ENCODE measurements at places on chromosomes 5 and 9.

DNA sequence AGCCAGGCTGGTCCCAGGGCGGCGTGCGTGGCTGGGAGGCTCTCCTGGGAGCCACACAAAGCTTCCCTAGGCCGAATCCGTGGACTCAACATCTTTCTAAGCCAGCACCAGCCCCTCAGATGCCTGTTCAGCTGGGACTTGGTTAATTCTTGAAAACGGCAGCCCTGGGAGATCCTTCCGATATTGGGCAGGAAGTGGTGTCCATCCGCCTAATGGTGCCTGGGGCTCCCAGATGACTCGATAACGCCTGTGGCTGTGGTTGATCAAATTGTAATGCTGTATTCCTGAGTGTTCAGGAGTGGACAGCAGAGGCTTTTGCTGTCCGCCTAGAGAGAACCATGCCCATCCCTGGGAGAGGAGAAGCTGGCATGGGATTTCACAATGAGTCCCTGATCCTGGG is 14.1 kb downstream of the KCNT1 start:
- DNase-seq: no peak

GRCh38 chr9:133760713-133761290 is 22.6 kb upstream of the SARDH start:
- DNase-seq: no peak

DNA sequence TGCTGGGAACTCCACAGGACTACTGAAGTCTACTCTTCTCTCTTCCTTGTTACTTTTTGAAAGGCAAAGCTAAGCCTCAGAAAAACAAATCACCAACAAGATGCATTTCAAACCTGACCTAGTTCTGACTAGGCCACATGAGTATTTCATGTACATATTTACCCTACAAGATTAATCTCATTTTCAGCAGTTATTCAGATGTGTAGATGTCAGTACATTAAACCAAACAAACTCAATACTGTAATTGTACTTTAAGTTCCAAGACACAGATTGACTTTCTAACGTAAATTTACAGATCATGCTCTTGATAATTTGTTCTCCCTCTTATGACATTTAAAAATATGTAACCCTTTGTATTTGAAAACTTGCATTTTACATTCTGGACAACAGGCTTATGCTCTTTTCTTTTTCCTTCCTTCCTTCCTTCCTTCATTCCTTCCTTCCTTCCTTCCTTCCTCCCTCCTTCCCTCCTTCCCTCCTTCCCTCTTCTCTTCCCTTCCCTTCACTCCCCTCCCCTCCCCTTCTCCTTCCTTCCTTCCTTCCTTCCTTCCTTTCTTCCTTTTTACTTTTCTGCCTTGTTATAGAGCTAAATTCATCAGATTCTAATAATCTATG is 1653.4 kb downstream of the EFNA5 start:
- no peak for DNase-seq

- DNase-seq: no peak
These were observed 988.3 kb downstream of the DTWD2 start for GRCh38 chr5:117999939-118000549.

- DNase-seq: no peak
These were observed 32.3 kb upstream of the TENT4A start for GRCh38 chr5:6680922-6681321.

DNA sequence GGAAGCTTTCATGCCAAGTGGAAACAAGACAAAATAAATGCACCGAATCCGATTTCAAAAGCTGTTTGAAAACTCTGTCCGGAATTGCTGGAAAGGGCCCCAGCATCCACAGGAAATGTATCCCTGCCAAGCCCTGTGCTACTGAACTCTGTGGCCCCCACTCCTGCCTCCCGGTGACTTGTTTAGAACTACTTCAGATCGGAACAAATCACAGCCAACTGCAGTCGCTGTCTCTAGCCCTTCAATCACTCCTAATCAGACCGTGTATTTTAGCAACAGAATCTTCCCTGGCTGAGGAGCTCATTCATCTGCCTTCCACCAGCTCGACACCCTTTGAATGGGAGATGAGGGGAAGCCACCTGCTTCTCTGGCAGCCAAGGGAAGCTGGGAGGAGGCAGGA is 94.1 kb downstream of the KCNIP1 start:
- no peak for DNase-seq

DNA sequence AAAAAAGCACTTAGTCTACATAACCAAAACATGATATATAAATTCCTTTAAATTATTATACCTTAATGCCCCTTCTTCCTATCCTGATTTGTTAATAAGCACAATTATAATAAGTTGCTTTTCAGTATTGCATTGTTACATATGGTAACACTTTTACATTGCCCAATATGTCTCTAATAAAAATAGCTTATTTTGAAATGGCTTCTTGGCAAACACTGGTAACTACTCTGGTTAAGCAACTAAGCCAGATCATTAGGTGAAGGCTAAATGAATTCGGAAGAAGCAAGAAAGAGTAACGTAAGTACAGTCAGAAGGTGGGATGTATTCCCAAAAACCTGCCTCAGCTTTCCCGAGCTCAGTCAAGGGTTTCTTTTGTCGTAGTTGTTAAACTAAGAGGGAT is 85.3 kb downstream of the TTC39B start:
- DNase-seq: no peak

DNA sequence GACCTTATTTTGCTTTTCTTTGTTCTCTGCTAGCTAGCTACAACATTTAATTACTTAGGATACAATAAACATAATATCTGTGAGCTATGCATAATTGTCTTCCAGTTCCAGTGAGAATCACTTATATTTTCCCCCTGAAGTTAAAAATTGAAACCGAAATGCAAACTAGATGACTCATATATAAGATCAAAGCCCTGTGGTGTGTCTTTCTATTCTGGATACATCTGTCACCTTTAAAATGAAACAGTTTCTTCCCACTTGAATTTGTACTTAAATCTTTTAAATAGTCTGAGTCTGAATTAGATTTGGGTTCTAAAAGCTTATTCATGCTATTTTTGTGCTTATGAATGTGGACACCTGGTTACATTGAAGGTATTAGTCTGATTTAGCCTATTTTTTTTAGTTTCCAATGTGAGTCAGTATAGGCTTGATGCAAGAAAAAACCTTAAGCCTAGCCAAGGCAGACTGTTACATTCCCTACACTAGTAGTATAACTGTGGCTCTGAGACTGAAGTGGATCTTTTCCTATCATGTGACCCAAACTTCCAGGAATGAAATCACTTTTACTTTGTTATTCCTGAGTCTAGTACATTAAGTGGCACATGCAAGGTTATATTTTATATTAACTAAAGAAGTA is 703.5 kb upstream of the RGMB start:
- no peak for DNase-seq

DNA sequence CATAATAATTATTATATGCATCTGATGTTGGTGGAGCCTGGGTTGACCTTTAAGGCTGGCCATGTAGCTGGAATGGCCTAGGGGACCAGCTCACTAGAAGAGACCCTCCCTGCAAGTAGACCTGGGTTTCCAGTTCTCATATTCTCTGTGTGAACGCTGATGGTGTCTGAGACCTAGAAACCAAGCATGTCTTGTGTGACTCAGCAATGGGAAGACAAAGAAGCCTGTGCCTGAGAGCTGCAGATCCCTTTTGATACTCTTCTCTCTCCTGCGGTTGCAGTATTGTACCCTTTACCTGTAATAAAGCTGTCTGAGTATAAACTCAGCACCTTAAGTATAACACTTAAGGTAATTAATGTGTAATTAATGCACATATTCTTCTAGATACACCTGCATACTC is 22.2 kb downstream of the C9orf152 start:
- no peak for DNase-seq

- DNase-seq: no peak
These were observed 240.1 kb downstream of the TRPM3 start for GRCh38 chr9:70881333-70881732.

GRCh38 chr5:61139094-61139873 is 23.0 kb downstream of the SMIM15 start:
- DNase-seq: no peak

DNA sequence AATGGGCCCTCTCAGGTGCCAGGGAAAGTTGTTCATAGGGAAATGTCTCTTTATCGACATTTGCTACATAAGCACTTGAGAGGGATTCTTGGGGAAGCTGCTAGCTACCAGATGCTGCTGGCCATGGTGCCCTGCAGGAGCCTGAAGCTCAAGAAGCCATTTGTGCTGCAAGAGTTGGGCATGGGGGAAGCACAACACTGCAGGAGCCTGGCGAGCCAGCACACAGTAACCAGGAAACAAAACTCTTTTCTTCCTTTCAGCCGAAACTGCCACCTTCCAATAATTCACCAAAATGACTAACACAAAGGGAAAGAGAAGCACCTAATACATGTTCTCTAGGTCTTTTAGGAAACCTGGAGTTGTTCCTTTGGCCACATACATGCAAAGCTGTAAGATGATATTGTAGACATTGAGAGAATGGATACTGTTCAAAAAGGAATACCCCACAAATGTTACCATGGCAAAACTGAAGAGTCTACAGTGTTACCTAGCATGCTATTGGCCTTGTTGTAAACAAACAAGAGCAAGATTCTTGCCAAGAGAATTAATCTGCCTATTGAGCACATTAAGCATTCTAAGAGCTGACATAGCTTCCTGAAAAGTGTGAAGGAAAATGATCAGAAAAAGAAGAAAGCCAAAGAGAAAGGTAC is 26.1 kb upstream of the LARP1 start:
- DNase-seq: no peak

- no peak for DNase-seq
These were observed 2.9 kb upstream of the KLF4 start for GRCh38 chr9:107492381-107492970.

GRCh38 chr9:72415163-72415562 is 50.2 kb upstream of the ZFAND5 start:
- no peak for DNase-seq

GRCh38 chr5:133797167-133797566 is 171.3 kb downstream of the C5orf15 start:
- DNase-seq: no peak

- no peak for DNase-seq
These were observed 73.9 kb downstream of the WNK2 start for GRCh38 chr9:93257808-93258331.

DNA sequence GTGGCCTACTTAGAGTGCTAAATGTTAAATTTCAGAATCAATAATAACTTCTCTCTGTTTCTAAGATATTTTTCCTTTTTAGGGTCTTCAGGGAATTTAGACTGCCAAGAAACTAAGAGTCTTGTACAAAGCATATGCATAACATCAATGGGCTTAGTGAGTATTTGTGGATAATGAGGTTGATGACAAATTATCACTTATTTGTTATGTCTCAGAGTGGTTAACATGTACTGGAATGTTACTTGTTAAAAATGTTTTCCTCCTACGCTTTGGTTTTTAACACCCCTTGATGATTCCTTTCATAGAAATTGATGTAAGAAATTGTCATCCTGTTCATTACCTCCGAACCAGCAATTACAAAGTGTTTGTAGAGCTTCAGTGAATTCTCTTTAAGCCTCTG is 144.3 kb downstream of the MRPS30 start:
- no peak for DNase-seq

DNA sequence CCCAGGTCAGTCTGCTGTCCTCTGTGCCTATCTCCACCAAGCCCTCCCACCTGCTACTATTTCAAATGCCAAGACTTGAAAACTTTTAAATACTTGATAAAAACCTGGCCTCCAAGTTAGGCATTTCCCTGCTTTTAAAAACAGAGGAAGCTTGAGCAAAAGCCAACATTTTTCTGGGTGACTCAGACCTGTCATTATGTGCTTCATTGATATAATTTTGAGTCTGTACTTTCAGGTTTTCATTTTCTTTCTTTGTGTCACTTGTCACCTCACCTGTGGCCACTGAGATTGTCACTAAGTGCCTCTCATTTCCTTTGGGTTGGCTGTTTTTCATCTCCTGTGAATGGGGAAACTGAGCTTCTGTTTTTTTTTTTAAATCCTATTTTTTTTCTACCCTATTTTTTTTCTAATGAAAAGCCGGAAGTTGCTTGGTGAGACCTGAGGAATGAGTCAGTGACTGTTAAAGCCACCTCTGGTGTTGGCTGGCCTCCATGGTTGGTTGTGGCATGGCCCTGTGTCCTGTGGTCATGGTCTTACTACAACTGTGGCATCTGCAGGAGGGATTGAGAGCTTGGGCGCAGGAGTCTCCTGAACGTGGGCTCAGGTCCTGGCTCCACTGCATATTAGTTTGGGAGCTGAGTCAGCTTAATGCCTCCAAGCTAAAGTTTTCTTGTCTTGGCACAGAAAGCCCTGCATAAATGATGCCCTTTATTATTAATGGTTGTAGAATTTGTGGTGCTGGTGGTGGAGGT is 56.7 kb downstream of the ARHGAP26 start:
- peak; percentile 35 for DNase-seq

DNA sequence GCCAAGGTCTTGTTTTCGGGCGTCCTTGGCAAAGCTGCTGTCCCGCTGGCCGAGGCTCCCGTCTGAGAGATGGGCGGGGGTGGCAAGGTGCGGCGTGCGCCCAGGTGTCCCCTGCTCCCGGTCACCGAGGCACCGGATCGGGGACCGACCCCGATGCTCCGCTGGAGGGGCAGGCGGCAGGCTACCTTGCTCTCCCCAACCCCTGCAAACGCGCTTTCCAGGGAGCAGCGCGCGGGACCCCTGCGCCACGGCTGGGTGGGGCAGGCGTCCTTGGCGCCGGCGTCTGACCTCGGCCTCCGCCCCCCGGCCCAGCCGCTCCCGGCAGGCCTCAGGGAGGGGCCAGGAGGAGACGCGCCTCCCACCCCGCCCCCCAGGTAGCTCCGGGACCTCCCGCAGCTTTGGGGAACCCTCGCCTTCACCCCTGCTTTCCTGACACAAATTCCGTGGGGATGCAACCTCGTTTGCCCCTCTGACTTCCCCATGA is 551 bp downstream of the N4BP3 start:
- peak; percentile 53 for DNase-seq

GRCh38 chr5:148005788-148006520 is 57.8 kb upstream of the SPINK5 start:
- no peak for DNase-seq

DNA sequence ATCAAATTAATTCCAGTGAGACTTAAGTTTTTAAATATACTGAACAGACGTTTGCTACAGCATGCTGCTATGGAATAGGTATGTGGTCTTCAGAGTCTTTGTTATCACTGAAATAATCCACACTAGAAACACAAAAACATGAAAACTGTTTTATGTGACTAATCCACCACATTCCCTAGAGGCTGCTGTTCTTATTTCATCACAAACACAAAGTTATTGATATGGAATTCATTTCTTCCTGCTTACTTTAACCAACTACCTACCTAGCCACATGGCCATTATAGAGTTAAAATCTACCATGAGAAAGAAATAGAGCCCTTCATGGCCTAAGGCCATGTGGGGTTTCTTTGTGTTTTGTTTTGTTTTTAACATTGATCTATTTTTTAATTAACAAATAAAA is 232.3 kb upstream of the PTGER4 start:
- DNase-seq: no peak

DNA sequence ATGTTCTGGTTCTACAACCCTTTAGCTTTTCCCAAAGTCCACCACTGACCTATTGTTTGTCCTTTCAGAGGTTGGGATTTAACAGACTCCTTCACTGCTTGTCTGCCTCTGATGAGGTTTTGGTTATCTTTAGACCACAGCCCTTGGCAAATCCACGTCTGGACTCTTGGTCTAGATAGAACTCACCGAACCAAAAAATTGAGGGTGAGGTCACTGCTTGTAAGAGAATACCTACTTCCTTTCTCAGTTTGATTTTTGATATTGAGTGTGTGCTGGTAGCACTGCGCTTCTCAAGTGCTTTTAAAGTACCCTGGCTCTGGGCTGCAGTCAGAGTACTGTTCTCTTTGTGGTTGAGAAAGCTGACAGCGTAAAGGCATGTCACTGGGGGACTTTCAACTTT is 61.7 kb downstream of the JMY start:
- no peak for DNase-seq

Measured in activated naive CD8-positive, alpha-beta T cell treated with anti-CD3 and anti-CD28 coated beads for 36 hours (primary cell).